Thoracic aorta endothelial cell (primary cell): ENCODE measurements at places on chromosomes 4 and X. TPM values are rescaled to one million over a fixed set of nuclear protein-coding genes. Genes with fewer than 3 reads are reported as not detected.

Gene COX7B2
- not detected in 2 replicates for total RNA-seq

Gene SLC26A1
- 0.13 TPM in 1 of 2 replicates, not detected in the other for total RNA-seq

Gene FABP2
- not detected in 2 replicates for total RNA-seq

Gene TMSB4X
- 4,229 and 5,294 TPM in 2 replicates for total RNA-seq

Gene MXRA5
- under 0.01 TPM in 2 replicates for total RNA-seq

Gene CT45A1
- not detected in 2 replicates for total RNA-seq

Gene NEXMIF
- total RNA-seq = 0.13 TPM in 1 of 2 replicates, not detected in the other

Gene SOWAHB
- total RNA-seq = not detected in 2 replicates

Gene ATRX
- total RNA-seq = 125 and 138 TPM in 2 replicates

Gene GPR82
- not detected in 2 replicates for total RNA-seq

Gene FBXL5
- 75.6 and 77.7 TPM in 2 replicates for total RNA-seq

Gene MAGEB4
- not detected in 2 replicates for total RNA-seq

Gene ABCG2
- total RNA-seq = 7.0 and 10.1 TPM in 2 replicates

Gene MTMR1
- total RNA-seq = 23.7 and 28.9 TPM in 2 replicates

Gene UGT2B7
- not detected in 2 replicates for total RNA-seq

Gene PPA2
- 91.6 and 106 TPM in 2 replicates for total RNA-seq

Gene POU4F2
- not detected in 2 replicates for total RNA-seq

Gene F8A1
- total RNA-seq = 2.3 and 3.4 TPM in 2 replicates

Gene DRP2
- 0.80 and 1.0 TPM in 2 replicates for total RNA-seq

Gene PAK3
- total RNA-seq = 0.13 and 1.1 TPM in 2 replicates

Gene VCX3B
- not detected in 2 replicates for total RNA-seq

Gene PPP2R2C
- under 0.01 TPM in 1 of 2 replicates, not detected in the other for total RNA-seq
